Mucosa of gallbladder (tissue), 1 donor: ENCODE measurements at places on chromosomes 12 and 14.

DNA sequence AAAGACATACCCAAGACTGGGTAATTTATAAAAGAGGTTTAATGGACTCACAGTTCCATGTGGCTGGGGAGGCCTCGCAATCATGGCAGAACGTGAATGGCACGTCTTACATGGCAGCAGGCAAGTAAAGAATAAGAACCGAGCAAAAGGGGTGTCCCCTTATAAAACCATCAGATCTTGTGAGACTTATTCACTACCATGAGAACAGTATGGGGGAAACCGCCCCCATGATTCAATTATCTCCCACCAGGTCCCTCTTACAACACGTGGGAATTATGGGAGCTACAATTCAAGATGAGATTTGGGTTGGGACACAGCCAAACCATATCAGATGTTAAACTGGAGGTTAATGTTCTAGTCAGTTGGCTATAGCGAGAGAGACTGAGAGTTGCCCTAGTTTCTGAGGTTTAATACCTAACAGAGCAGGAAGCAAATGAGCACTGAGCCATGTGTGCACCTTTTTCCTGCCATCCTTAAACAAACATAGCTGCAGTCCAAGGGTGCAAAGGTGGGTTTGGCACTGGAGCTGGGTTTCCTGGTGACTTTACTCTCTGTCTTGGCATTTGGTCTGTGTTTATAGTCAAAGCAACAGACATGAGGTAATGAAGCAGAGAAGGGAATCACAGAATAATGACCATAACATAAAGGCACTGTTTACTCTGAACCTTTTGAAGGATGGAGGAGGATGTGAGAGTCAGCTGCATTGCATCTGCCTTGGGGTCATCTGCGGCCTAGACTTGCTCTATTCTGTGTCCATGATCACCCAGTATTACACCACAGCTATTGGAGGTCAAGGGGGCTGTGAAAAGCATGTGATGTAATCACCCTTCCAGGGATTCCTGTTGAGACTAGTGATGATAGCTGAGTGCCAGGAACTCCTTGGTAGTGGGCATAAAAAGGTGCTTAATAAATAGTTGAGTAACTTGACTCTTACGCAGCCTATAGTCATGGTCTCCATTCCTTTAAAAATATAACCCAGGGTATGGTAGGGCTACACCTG is 83.6 kb upstream of the USP44 start:
- peak; percentile 87 for DNase-seq

DNA sequence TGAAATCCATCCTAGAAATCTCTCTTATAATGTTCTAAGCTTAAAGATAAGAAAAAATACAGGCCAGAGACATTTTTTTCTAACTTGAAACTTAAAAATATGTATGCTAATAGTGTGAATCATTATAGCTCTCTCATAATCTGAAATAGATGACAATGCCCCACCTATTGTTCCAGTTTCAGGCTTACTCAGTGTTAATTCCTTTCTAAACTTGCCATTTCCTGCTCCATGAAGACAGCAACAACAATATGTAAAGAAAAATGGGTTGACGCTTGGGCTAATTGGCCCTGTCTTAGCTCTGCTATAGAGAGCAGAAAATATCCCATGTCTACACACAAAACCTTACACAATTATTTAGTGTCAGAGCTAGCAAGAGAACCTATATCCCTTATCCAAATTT is 37.1 kb downstream of the LMO3 start:
- DNase-seq: no peak

- DNase-seq: no peak
Measured at GRCh38 chr12:10031321-10031720, 839 bp downstream of the CLEC9A start.

GRCh38 chr12:70154960-70155589 is 88.2 kb upstream of the CNOT2 start:
- no peak for DNase-seq

- no peak for DNase-seq
Measured at GRCh38 chr12:2358986-2359658, 306.3 kb downstream of the CACNA1C start.

GRCh38 chr12:105409801-105410471 is 79.4 kb downstream of the C12orf75 start:
- DNase-seq: peak; percentile 19

GRCh38 chr12:57151741-57152630 is 4.6 kb upstream of the LRP1-AS start:
- peak; percentile 43 for DNase-seq

GRCh38 chr12:12327802-12328201 is 22.2 kb downstream of the MANSC1 start:
- DNase-seq: peak; percentile 26

DNA sequence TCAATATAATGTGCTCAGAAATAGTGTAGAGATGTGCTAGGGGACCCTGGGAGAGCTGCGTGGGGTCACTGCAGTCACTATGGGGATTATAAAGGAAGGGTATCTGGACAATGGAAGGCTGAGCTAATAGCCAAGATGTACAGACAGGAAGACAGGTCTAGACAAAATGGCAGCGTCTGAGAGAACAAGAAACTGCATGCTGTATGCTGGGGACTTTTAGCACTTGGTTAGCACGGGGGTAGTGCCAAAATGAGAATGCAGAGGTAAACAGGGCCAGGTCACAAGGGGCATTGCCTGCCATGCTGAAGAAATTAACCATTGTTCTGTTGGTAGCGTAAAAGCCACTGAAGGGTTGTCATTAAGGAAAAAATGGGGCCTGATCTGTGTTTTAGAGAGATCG is 308.2 kb downstream of the EMP1 start:
- no peak for DNase-seq

DNA sequence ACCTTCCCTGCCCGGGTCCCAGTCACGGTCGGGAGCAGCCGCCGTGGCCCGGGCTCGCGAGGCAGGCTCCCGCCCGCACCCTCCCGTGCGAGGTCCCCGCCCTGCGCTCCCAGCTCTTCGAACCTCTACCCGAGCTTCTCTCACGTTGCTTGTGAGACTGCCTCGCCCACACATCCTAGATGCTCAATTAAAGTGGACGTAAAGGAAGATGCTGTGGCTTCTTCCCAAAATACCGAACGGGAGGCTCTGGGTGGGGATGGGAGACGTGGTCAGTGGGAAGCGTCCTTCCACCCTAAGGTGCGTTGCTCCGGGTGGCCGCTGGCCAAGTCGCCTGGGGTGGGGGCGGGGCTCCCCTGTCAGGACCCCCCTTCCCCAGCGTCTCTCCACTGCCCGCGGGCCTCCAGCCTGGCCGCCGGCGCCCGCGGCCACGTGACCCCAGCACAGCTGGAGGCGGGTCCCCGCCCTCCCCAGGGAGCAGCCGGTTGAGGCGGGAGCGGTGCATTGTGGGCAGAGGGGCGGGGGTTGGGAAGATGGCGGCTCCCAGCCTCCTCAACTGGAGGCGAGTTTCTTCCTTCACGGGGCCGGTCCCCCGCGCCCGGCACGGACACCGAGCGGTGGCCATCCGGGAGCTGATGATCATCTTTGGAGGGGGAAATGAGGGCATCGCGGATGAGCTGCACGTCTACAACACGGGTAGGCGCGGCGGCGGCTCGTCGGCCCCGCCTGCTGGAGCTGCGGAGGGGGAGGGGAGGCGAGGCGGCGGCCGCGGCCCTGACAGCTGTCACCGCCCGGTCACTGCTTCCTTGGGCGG is at the start of gene HCFC2:
HCFC2 (plus strand) TSS at position 501 of the 811 bp plus-strand sequence; CDS start at position 531, 30 bp downstream.
- peak; percentile 90 for DNase-seq

DNA sequence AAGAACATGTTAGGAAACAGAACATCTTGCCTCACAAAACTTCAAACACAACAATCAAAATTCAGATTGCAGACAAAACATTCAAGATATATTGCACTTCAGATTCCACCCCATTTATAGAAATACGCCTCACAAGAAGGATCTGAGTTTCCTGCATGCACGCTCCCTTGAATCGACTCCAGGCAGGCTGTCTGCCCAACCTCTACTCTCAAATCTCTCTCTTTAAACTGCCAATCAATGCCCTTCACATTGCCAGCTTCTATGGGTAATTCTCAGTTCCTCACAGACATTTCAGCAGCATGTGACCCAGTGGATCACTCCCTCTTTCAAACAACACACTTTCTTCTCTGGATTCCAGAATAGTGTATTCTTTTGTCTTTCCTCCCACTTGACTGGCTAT is 184.1 kb downstream of the PRKD1 start:
- DNase-seq: peak; percentile 29
